ENCODE measurements at places on chromosomes 5 and 9.

- no peak for DNase-seq
Measured at GRCh38 chr9:98129451-98129881, 10.4 kb upstream of the TRIM14 start.

GRCh38 chr5:9502050-9502834 is 43.6 kb downstream of the SEMA5A start:
- DNase-seq, result no peak

DNA sequence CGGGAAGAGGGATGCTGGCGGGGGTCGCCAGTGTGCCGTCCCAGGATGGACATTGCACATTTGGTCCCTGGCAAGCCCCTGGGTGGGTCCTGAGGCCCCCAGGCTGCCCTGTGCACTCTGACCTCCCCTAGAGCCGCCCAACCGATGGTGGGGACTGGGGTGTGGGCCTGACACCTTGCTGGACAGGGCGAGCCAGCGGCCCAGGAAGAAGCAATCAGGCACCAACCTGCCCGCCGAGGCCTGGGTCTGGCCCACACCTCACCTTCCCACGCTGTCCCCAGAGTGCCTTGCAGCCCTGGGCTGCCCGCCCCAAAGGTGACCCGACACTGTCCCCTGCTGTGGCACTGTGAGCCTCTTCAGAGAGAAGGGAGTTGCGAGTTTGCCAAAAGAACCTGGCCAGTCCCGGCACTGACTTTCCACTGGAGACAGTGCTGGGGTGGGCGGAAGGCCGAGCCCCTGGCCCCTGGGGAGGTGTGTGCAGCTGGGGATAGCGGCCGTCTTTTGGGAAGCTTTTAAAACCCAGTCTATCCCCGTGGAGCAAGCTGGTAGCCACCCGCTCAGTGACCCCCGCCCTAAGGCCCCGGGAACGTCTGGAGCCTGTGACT is 12.0 kb upstream of the NRARP start:
- no peak for DNase-seq

GRCh38 chr9:72440992-72441847 is 76.2 kb upstream of the ZFAND5 start:
- no peak for DNase-seq

GRCh38 chr5:150639751-150640150 is 709 bp upstream of the SYNPO start:
- no peak for DNase-seq

DNA sequence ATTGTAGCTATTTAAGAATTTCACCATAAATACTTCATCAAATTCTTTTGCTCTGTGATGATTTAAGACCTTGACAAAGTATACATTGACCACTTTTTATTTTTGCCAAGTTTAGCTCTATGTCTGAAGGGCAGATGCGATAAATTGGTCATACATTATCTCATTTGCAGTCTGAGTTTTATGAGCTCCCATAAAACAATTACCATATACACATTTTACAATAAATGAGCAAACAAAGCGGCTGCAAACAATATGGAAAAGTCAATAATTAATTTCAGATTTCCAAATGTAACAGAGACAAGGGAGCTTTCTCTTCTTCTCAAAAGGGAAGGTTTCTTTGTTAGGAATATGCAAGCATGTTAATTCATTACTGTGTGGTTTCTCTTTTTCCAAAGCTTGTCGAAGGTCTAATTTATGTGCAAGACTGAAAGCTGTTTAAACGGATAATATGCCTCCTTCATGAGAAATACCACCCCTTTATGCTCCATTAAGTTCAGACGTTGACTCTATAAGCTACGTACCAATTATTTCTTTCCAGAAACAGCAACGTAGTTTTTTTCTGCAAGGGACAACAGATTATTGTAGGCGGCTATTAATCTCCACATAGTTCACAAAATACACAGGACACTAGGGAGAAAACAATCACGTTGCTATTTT is 7.0 kb upstream of the IZUMO3 start:
- DNase-seq, result no peak
